ENCODE measurements at places on chromosomes 16 and 17. TPM values are rescaled to one million over a fixed set of nuclear protein-coding genes. Genes with fewer than 3 reads are reported as not detected.

DNA sequence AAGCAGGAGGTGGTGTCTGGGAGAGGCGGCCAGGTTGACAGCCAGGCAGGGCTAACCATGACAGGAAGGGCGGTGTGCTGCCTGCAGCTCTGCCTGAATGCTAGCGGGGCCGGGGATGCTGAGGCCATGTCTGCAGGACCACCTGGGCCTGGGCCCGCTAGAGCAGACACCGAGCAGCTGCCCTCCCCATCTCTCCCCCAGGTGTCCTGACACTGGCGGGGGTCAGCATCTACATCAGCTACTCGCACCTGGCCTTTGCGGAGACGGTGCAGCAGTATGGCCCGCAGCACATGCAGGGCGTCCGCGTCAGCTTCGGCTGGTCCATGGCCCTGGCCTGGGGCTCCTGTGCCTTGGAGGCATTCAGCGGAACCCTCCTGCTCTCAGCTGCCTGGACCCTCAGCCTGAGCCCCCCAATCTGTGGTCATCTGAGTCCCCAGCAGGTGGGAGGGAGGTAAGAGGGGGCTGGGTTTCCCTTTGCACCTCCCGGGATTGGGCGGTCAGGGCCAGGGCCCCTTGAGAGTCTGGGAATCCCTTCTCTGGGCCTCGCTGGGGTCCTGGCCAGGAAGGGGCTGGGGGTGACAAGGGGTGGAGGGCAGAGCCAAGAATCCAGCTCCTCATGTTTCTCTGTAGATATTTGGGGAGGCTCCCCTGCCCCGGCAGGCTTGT lies 7.5 kb downstream of the TMEM235 start:
- no peak for DNase-seq

DNA sequence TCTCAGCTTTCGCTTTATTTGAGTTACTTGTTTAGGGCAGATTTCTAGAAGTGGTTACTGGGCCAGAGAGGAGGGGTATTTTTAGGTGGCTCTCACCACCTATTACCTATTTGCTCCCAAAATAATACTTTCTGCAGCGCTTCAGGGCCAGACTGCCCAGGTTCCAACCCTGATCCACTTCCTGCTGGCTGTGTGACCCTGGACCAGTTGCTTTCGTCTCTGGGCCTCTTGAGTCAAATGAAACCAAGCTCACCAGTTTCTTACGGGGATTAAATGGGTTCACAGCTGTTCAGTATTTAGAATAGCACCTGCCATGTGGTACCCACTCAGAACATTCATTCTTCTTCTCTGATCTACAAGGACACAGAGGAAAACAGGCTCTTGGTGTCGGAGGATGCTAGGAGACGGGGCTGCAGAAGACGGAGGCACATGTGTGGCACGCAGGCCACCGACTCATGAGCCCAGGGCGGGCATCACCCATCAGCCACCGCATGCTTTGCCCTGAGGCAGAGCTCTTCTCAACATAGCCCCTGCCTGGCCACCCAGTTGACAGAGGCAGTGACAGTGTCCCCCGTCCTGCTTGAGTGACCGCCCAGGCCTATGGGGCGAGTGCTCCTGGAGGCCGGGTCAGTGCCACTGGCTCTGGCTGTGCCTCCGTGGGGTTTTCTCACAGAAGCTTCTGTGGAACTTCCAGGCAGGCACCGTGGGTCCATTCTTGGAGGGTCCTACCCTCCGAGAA lies 149.0 kb upstream of the PLCG2 start:
- DNase-seq: no peak

DNA sequence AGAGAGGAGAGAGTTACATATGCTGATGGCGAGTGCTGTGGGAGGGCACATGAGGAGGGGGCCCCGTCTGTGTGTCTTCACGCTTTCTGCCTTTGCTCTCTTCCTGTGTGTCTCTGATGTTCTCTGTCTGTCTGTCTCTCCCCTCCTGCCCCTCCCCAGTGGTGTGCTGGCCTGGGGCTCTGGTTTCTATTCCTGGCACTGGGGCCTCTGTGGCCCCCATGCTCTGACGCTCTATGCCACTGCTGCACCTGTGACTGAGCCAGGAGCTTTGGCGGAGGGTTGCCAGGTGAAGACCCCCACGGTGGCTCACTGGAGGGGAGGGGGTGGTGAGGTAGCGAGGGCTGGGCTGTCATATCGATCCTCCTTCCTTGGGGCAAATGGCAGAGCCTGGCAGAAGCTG lies 24.6 kb upstream of the BRD7 start:
- DNase-seq: no peak

GRCh38 chr17:75039238-75039637 lies 7.5 kb downstream of the ATP5PD start:
- no peak for DNase-seq

DNA sequence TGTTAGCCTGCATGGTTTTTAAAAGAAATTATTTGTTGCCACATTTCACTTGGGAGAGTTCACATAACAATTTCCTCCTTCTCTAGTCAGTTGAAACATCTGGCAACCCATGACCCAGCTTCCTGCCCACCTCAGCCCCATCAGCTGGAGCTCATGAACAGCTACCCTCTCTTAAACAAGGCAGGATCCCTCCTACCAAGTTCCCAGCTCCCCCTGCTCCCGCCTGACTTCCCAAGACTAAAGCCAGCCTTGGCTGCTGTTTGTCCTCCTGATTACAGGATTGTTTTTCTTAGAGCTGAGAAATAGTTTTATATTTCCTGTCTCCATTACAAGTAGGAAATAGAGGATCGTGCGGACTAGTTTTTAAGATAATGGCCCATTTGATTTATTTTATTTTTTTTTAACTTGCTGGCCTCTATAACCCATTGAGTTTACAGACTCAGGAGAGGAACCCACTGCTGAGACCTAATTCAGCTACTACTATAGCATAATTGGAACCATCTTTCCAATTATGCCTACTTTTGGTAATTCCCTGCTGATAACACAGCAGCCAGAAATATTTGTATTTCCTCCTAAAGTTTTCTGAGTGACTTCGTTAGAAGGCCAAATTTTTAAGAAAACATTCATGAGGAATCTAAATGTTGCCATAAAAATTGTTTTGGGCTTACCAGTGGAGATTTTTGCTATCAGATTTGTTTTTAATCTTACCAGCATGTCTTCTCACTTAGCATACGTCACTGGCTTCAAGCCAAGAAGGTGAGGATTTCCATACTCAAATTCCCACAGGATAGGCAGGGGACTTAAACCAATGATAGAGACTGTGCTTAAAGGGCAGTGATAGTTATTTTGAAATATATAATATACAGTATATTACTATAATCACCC lies 90.0 kb downstream of the ELAC2 start:
- no peak for DNase-seq

DNA sequence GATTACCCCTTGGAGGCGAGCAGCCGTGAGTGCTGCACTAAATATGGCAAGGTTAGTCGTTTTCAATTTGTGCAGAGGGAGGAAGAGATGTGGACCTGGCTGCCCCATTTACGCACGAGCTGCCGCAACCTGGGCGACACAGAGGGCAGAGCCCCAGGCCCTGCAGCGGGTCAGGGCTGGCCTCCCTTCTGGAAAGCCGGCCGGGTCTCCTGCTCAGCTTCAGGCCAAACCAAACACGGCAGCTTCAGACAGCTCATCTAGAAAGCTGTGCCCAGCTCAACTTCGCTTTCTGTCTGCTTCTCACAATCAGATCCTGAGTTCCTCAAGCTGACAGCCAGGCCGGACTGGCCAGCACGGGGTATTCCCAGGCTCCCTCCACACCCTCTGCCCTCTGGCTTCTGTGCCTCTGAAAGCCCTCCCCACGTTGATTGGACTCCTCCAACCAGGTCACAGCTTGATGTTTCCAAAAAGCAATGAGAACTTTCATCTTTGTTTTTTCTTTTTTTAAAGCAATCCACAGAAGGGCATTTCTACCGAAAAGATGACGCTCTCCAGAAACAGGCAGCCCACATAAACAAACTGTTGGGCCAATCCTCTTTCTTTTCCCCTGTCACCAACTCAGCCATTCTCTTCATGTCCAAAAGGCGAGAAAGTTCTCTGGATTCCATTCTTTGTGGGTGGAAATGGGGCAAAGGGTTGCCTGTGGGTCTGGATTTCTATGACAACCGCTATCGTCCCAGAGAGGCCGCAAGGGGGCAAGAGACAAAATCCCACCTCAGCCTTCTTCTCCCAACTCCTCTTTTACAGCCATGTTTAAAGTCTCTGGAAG lies 189.0 kb downstream of the ZFHX3 start:
- no peak for DNase-seq

DNA sequence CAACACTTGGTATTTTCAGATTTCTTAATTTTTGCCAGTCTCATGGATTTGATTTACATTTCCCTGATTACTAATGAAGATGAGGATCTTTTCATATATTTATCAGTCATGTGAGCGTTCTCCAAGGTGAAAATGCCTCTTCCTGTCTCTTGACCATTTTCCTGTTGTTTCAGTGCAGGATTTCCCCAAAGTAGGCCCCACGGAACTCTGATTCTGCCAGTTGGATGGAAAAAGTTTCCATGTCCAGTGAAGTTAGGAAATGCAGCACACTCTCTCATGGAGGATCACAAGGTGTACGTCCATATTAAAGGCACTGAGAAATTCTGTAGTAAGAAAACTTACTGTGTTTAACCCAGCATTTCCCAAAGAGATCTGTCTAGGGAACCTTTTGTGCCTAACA lies 16.5 kb upstream of the LIMD2 start:
- no peak for DNase-seq

GRCh38 chr16:31072540-31073141 lies 1.4 kb downstream of the ZNF668 start:
- DNase-seq: peak; percentile 41

- DNase-seq: peak; percentile 47
Measured at GRCh38 chr16:58110571-58111301, 18.4 kb downstream of the CFAP20 start.

DNA sequence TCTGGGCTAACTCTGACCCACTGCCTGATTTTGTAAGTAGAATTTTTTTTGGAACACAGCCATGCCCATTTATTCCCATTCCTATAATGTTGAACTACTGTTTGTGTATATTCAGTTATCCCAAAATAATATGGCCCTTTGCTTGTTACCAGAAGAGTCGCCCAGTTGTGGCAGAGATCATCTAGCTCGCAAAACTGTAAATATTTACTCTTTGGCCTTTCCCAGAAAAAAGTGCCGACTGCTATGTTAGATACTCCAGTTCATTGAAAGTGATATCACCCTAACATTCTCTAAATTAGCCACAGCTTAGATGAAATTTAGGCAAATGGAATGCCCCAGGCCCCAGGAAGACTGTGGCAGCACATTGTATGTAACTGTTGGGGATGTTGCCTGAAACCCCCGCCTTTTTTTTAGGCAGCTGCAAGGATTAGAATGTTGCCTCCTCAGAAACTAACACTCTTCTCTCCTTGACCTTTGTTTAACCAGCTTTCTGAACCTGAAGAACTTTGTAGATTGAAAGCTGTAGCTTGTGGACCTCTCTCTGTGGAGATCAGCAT lies 19.1 kb downstream of the WWOX start:
- no peak for DNase-seq

The NPIPB13 gene
- 1.1 TPM for polyA plus RNA-seq

The CD300LG gene
- polyA plus RNA-seq: 0.03 TPM

The PDE6G gene
- polyA plus RNA-seq: not detected

The TOX3 gene
- not detected for polyA plus RNA-seq

The DNAI2 gene
- not detected for polyA plus RNA-seq

The GCGR gene
- polyA plus RNA-seq: not detected

Data from mammary epithelial cell (primary cell).